ENCODE measurements at places on chromosomes 16 and 17.

DNA sequence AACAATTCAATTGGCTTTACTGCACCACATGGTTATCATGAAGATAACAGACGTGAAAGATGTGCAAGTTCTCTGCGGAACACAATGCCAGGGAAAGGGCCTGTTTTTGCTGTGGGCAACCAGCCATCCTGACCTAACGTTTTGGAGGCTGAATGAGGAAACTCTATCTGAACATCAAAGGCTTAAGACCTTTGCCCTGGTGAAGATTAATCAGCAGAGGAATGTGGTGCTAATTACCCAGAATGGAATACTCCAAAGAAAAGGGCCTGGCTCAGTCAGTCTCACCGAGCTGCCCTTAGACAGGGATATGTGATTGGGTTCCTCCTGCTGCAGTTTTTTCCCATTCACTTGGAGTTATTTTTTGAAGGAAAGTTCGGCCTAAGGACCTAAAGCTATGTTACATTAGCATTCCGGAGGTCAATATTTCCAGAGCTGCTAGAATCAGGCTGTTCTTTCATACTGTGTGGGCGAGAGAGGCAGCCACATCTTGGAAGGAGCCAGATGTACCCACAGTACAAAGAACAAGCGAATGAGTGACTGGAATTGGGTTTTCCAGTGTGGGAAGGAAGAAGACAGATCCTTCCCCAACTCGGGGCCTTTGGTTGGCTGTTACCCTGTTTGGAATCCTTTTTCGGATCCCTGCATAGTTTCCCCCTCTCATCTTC lies 15.5 kb downstream of the ASIC2 start:
- no peak for DNase-seq

GRCh38 chr17:77433385-77434135 lies 292.8 kb downstream of the SEC14L1 start:
- DNase-seq, result no peak

DNA sequence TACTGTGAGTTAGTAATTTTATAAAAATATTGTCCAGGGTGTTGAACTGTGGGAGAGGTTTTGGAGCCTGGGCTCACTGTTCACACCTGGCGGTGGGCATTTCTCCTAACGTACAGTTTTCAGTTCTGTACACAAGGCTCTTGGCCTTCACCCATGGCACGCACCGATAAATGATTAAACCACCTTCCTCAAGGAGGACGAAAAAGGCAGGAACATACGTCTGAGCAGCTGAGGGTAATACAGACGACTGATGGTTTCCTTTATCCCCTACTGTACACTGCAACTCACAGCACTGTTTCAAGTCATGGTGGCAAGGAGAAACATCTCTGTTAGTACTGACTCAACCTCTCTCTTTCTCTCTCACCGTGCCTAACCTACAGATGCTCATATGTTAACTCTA lies 1.4 kb upstream of the ST6GALNAC1 start:
- no peak for DNase-seq

GRCh38 chr17:65441053-65441605 lies 120.3 kb downstream of the AXIN2 start:
- DNase-seq, result no peak

DNA sequence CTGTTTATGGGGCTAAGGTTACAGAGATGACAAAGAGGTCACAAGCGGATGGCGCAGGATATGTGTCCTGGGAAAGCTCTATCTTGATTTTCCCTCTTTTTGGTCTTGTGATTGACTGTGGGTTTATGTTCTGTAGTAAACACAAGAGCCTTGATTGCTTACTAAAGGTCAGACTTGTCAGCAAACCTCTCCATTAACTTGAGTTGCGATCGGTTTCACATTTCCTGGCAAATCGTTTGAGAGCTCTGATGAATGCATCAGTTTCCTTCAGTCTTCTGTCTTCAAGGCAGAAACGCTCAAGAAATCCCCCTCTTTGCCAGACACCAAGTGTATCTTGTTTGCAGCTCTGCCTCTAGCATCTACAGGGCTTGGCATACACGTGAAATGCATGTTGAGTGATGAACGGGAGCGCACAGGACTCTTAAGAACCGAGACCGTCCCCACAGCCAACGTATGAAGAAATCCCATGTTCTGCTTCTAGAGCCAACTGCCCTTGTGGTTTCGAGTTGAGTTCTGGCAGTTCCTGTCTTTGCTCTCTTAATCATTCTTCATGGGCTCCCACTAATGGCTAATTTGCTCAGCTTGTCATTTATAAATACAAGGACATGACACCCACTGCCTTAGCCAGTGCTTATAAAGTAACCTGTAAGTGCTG lies 143.3 kb downstream of the PITPNC1 start:
- DNase-seq, result no peak

GRCh38 chr17:29243792-29244191 lies 2.9 kb upstream of the CRYBA1 start:
- DNase-seq, result no peak

DNA sequence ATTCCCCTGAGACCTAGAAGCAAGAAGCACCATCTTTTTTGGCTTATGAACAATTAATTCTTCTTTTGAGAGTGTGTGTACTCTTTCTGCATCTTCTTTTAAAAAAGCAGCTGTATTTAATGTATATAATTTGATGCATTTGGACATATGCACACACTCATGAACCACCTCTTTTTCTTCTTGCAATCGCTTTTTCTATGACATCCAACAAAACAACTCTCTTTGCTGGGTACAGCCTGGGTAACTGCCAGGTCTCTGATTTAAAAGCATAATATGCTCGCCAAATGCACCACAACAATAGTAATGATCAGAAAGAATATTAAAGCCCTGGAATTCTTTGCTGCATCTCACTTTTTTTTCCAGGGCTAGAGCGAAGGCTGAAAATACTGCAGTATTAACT lies 97.3 kb downstream of the HAPSTR1 start:
- no peak for DNase-seq

- no peak for DNase-seq
Observed at GRCh38 chr16:75415169-75415905, 18.0 kb downstream of the CFDP1 start.

GRCh38 chr17:43745541-43745940 lies 13.1 kb downstream of the SOST start:
- DNase-seq, result no peak

DNA sequence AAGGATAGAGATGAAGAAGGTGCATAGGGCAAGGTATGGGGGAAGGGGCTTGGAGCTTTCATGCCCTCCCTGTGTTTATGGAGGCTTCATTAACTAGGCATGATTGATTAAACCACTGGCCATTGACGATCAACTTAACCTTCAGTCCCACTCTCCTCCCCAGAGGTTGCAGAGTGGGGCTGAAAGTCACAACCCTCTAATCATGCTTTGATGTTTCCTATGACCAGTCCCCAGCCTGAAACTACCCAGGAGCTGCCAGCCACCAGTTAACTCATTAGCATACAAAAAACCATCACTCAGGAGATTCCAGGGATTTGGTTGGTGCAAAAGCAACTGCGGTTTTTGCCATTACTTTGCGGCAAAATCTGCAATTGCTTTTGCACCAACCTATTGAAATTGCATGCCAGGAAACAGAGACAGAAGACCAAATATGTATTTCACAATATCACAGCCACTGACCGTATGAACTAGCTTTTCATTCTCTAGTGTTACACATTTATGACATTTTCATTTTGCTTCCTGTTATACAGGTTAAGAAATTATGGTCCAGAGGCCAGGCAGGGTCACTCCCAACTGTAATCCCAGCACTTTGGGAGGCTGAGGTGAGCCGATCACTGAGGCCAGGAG lies 5.4 kb downstream of the GFOD2 start:
- no peak for DNase-seq

- no peak for DNase-seq
Observed at GRCh38 chr16:83727018-83727417, 80.8 kb upstream of the HSBP1 start.

DNA sequence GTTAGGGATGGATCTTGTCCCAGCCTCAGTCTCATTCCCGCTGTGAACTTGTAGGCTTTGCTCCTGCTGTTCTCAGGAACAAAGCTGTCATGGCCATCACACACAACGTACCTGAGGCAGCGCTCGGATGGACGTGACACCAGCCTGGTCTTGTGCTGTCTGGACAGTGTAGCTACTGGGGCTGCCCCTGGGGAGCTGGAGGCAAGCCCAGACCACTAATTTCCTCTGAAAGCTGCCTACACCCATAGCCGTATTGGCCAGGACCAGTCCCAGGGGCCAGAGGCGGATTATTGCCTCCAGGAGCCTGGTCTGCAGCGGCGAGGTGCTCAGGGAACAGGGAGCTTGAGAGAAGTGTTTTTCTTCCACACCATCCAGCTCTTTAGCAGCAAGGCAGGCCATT lies 11.7 kb downstream of the ZNHIT3 start:
- no peak for DNase-seq

DNA sequence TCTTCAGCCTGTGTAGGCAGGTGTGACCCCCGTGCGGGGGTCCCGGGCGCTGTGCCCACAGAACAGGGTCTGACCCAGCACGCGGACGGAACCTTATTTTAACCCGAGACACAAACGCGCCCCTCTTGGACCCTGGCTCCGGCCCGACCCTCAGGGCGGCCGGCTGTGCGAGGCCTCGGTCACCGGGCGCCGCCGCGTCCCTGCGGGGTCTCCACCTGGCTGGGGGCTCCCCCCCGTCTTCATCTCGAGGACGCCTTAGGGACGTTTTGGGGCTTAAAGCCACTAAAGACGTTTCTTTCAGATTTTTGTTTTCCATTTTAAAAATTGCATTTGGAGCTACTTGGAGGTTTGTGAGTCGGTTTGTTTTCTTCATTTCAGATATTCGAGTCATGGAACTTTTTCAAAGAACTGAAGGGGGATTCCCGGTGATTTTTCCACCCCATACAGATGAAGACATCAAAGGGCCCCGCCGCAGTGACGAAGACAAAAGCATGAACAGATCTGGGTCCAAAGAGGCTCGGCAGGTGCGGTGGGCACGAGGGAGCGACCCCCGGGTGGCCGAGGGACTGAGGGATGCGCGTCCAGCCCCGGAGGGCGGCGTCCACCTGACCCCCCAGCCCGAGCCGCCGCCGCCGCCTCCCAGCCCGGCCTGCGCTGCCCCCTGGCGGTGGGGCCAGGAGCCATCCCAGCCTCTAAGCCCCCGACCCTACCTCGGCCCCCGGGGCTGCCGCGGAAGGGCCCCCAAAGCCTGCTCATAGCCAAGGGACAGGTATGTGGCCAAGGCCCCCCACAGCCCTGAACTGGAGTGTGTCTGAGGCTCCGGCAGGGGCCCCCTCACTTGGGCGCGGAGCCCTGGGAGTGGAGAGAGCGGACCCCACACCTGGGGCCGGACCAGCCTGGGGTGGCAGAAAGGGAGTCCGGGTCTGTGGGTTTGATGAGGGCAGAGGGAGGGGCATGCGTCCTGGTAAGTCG lies 3.8 kb upstream of the CD7 start:
- no peak for DNase-seq

GRCh38 chr17:38541281-38541680 lies 64.5 kb downstream of the SRCIN1 start:
- DNase-seq, result no peak

- DNase-seq, result no peak
Observed at GRCh38 chr16:72894293-72895151, 153.4 kb downstream of the ZFHX3 start.

DNA sequence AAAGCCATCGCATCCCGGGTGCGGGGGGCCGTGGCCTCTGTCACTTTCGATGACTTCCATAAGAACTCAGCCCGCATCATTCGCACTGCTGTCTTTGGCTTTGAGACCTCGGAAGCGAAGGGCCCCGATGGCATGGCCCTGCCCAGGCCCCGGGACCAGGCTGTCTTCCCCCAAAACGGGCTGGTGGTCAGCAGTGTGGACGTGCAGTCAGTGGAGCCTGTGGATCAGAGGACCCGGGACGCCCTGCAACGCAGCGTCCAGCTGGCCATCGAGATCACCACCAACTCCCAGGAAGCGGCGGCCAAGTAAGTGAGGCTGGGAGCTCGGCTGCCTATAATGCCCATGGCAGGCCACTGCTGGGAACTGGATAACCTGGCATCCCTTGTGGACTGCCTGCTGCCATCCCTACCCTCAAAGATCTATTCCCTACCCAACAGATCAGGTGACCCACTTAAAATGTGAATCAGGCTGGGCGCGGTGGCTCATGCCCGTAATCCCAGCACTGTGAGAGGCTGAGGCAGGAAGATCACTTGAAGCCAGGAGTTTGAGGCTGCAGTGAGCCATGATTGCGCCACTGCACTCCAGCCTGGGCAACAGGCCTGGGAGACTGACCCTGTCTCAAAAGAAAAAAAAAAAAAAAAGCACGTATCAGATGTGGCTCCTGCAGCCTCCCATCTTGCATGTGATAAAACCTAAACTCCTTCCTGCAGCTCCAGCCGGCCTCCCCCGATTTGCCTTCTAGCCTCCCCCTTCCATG lies 18.3 kb downstream of the CDIPT start:
- DNase-seq, result no peak

Data from H1 (cell line).